ENCODE measurements at places on chromosomes 2 and 18. TPM values are rescaled to one million over a fixed set of nuclear protein-coding genes. Genes with fewer than 3 reads are reported as not detected.

PSTPIP2 gene
- total RNA-seq: 7.7 TPM

ARHGAP15 gene
- 154 TPM for total RNA-seq

IL1F10 gene
- total RNA-seq: not detected

SPP2 gene
- not detected for total RNA-seq

NEURL3 gene
- total RNA-seq: not detected

LYPD6B gene
- total RNA-seq: not detected

PRSS56 gene
- total RNA-seq: not detected

BOLL gene
- not detected for total RNA-seq

CYP26B1 gene
- not detected for total RNA-seq

C2orf76 gene
- 5.8 TPM for total RNA-seq

SMAD7 gene
- total RNA-seq: 23.8 TPM
